ENCODE measurements at places on chromosomes 2 and 18.

- no peak for DNase-seq
Measured at GRCh38 chr2:131365452-131365851, 1.5 kb upstream of the RAB6D start.

GRCh38 chr2:217568289-217568971 lies 434.4 kb downstream of the TNS1 start:
- no peak for DNase-seq

DNA sequence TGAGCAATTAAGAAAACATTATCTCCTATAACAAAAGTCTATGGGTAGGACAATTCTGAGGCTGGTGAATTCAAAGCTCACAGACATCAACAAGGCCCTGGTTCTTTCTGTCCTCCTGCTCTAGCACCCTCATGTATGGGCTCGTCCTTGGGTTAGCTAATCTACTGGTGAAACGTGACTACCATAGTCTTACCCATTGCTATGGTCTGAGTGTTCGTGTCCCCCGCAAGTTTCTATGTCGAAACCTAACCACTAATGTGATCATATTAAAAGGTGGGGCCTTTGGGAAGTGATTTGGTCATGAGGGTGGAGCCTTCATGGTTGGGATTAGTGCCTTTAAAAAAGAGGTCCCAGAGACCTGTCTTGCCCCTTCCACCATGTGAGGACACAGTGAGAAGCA lies 564.7 kb downstream of the TNS1 start:
- DNase-seq = no peak

DNA sequence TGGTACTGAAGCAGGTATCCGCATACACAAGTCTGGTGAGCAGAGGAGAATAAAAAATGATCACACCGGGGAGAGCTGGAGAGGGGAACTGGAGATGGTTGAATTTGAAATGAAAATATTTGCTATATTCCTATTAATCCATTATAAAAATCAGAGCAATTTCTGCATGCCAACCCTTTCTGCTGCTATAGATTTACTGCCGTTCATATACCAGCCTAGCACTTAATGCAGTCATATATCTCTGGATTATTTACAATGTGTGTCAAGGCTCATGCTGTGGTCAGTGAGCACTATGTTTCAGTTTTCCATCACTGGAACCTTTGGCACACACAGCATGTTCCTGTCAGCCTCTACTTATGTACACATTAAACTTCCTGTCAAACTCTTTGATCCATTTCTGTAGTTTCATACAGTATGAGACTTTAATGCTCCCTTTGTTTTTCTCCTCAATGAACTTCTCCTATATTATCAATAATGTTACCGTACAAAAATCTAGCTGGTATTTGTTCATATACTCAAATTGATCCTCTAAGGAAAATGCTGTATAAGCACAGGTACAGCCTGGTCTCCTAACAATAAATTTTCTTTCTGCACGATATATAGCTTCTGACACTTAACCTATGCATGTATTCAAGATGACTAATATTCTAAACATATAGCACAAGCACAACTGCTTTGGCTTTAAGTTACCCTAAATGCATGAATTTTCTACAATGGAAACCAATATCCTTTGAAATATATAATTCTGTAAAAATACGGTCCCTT lies 36.7 kb downstream of the FANCL start:
- DNase-seq = no peak

DNA sequence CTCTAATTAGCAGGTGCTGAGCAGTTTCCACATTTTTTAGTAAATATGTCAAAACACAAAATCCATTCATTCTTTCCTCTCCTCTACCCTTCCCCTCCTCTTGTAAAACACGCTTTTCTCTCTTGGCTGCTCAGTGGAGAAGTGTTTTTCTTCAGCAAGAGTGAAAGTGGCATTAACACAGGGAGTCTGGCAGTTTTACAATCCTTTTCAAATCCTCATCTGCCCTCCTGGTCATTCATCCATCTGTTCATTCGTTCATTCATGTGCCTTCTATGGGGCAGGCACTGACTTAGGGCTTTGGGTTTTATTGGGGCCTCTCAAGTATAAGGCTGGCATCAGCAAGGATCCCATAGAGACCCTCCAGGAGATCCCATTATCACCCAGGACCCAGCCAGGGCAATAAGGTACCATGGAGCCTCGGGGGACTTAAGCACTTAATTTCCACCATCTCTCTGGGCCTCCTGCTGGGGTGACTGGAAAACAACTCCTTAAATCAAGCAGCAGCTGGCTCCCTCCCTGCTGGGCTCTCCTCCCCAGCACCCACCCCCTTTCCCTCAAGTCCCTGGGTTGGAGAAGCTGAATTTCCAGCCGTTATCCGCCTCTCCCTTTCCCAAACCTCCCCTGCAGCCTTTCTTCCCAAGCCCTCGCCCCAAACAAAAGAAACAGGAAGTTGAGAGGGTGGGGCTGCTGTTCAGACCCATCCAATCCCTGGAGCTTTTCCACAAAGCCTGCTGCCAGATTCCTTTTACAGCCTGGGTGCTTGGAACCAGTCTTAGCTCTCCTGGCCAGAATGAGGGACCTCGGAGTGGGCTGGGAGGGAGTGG lies 32.6 kb downstream of the MARCHF4 start:
- DNase-seq = no peak

DNA sequence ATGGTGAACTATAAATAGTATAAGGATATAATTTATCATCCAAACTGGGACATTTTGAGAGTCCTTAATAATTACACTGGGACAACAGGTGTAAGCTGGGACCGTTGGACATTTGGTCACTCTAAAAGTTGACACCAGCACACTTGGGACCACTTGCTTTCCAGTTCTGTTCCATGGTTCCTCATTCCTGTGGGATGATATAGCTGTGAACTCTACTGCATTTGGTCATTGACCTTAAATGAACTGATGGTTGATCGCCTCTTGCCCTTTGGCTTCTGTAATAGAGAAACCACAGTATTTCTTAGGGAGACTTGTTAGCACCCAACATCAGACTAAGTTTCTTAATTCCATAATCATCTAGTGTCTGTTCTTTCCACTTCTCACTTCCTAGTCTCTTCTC lies 46.7 kb downstream of the EML6 start:
- no peak for DNase-seq

- no peak for DNase-seq
Measured at GRCh38 chr18:44789710-44790109, 109.0 kb downstream of the SETBP1 start.

DNA sequence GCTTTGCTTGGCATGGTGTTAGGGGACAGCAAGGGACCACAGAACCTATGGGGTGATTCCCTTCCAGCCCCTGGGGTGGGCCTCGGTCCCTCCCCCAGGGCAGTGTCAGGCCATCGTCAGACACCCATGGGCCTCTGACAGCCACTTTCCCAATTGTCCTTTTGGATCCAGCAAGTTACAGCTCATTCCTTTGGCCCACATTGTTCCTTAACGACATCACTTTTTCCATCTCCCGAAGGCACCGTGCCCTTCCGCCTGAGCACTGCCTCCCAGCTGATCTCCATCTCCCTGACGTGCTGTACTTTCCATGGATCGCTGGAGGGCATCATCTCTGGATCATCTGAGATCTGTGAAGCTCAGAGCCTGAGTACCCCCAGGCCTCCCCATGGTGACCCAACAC lies 10.4 kb upstream of the KCNK3 start:
- DNase-seq = no peak

DNA sequence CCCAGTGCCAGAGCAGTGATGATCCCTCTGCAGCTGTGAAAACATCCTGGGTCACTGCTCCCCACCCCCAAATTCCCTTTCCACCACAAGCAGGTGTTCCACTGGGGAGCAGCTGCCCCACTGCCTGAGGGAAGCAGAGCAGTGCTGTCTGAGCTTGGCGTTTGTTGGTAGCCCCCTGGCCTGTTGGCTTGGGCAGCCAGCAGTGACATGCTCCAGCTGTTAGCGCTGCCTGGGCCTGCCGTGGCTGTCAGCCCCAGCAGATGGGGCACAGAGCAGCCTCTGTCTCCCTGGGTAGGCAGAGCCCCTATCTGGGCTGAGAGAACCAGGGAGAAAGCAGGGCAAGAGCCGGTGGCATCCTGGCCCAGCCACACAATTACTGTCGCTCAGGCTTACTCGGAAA lies 247.7 kb downstream of the GLI2 start:
- DNase-seq = no peak

GRCh38 chr2:234459401-234460009 lies 37.4 kb downstream of the ARL4C start:
- no peak for DNase-seq

- no peak for DNase-seq
Measured at GRCh38 chr2:221109552-221109951, 462.6 kb downstream of the EPHA4 start.

- DNase-seq = no peak
Measured at GRCh38 chr2:74174909-74175308, 3.8 kb downstream of the MOB1A start.

GRCh38 chr2:16773080-16773713 lies 107.6 kb upstream of the CYRIA start:
- DNase-seq = no peak

DNA sequence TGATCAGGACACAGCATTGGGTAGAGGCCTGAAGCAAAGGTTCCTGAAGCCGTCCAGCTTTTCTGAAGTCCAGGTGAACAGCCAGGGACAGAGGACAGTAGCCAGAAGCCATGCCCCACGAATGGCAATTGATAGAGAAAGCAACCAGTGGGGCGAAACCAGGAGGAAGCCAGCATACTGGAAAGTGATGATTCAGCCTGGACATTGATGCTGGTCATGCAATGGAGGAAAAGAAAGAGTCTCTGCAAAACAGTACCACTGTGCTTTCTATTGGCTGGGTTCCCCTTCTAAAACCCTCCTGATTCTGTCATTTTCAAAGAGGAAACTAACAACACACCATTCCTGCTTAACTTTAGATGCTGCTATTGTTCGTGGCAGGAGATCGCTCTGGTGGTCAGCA lies 221.4 kb upstream of the EPAS1 start:
- no peak for DNase-seq

GRCh38 chr2:111157071-111157661 lies 36.5 kb downstream of the BCL2L11 start:
- no peak for DNase-seq

DNA sequence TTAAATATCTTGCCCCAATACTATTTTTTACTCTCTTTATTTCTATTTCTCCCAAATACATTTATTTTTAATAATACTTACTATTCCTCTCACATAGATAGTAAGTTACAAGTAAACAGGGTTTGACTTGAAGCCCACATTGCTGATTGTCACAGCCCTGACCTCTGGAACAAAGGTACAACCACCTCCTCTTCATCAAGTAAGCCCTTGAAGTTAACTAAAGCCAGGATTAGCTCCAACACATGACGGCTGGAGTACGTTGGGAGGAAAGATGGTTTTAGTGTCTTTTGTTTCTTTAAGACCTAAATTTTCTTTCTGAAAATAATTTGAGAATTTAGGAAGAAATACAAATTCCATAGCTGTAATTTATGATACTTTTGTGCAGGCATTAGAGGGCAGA lies 949 bp downstream of the MYOM1 start:
- DNase-seq = no peak

- DNase-seq = no peak
Measured at GRCh38 chr2:241678784-241679540, 7.7 kb downstream of the DTYMK start.

GRCh38 chr2:112141626-112142007 lies 3.4 kb downstream of the FBLN7 start:
- no peak for DNase-seq

DNA sequence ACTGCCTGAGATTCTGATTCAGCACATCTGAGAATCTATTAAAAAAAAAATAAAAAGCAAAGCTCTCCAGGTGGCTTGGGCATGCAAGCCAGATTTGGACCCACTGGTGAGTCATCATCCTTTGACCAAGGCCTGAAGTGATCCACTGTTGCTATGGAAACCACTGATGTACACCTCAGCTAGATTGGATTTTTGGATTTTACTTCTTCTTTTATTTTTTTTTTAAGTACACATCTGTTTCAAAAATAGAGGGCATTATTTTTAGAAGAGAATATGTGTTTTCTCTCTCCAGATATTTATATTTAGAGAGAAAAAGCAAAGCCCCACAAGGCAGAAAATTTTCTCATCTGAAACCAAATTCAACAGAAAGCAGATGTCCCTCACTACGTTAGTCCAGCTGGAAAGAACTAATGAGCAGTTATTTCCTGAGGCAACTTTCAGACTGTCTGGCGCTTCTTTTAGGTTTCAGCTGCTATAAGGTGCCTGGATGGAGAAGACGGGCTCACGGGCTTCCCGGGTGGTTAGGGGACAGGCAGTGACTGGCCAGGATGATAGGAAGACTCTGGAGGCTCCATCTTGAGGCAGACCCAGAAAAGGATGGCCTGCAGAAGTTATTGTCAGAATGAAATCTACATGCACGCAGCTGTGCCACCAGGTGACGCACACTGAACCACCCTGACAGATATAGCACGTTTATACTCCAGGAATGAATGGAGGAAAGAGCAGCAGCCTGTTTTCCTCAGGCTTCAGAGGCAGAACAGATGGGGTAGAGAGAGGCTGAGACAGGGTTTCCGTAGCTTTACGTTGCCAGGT lies 50.5 kb downstream of the MRPL35 start:
- no peak for DNase-seq

GRCh38 chr2:107001062-107001461 lies 115.1 kb upstream of the ST6GAL2 start:
- no peak for DNase-seq

DNA sequence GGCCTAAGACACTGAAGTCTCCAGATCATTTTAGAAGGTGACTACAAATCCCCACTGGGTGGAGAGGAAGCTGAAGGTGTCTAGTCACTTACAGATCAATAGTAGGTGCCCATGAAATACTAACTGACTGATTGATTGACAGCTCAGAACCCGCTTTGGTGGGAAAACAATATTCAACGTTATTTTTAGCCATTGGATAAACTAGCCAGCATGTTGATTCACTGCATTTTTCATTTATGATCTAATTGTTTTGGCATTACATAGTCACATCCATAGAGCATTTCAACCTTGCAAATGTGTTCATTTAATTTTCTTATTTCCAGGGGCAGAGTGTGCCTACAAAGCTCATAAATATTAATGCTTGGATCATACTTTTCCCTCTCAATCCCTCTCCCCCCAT lies 162.3 kb downstream of the MREG start:
- DNase-seq = no peak

DNA sequence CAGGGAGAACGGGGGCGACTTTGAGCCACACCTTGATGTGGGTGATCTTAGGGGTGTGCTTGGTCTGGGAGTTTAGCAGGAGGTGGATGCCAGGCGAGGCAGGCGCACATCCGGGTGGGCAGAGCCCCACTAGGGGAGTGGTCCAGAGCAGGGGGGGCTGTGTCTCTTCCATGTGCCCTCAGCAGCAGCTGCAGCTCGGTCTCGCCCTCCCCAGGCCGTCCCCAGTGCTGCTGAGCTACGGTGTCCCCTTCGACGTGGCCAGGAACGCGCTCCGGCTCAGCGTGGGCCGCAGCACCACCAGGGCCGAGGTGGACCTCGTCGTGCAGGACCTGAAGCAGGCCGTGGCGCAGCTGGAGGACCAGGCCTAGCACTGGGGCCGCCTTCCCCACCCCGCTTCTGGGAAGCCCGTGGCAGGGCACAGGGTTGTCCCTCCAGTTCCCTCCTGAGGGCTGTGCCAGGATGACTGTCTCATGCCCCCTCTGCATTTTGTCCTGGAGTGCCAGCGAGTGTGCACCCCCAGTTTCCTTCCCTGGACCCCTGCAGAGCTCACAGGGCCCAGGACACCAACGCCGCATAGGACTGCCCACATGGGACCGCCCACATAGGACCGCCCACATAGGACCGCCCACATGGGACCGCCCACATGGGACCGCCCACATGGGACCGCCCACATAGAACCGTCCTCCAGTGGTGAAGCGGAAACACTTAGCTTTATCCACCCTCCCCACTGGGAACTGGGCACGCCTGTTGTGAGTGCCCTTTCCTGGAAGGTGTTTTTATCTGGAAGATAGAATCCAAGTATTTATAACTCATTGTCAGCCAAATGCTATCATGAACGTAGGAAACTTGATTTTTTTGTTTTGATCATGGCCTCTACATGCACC lies 1.9 kb upstream of the ESPNL start:
- DNase-seq = no peak

GRCh38 chr2:138125306-138126288 lies 161.3 kb downstream of the HNMT start:
- DNase-seq = no peak

Data from activated CD4-positive, alpha-beta T cell treated with anti-CD3 and anti-CD28 coated beads for 24 hours (primary cell).